GM04503 (cell line): ENCODE measurements at places on chromosomes 1 and 21.

- no peak for DNase-seq
These were observed 45.2 kb downstream of the RPS6KA1 start for GRCh38 chr1:26574719-26575251.

GRCh38 chr1:154729031-154729442, 121.1 kb upstream of the ADAR start:
- DNase-seq: peak; percentile 27

DNA sequence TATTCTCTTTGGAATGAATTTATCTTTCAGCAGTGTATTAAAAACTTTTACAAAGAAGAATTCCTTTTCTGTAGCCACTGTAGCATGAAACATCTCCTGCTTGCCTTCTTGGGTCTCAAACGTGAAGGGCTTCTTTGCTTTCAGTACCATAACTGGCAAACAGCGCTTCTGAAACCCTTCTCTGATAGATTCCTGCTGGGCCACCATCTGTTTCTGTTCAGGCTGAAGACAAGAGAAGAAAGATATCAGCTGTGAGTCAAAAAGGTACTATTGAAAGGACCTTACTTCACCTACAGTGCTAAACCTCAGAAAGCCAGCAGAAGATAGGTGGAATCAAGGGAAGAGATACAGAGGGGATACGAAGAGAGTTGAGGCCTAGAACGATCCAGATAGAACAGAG, 10.5 kb downstream of the AIM2 start:
- no peak for DNase-seq

DNA sequence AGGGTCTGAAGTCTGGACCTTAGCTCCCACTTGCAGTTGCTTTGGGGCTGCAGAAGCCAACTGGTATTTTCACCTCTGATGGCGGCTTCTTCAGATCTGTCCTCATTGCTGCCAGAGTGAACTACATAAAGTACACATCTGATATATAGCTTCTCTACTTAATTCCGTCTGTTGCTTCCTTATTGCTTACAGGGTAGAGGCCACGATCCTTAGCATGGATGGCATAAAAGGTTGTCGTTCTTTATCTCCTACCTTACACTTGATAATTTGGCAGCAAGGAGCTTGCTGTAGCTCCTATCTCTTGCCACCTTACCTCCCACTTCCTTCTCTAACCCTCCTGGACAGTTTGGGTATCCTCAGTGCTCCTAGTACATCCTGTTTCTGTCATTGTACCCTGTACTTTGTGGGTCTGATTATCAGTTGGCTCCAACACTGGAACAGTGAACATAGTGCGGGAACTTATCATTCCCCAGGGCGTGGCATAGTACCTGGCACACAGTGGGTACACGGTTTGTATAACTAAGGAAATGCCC, 30.9 kb upstream of the NBL1 start:
- DNase-seq: no peak

GRCh38 chr21:45258466-45258865, 29.2 kb downstream of the POFUT2 start:
- DNase-seq: no peak

DNA sequence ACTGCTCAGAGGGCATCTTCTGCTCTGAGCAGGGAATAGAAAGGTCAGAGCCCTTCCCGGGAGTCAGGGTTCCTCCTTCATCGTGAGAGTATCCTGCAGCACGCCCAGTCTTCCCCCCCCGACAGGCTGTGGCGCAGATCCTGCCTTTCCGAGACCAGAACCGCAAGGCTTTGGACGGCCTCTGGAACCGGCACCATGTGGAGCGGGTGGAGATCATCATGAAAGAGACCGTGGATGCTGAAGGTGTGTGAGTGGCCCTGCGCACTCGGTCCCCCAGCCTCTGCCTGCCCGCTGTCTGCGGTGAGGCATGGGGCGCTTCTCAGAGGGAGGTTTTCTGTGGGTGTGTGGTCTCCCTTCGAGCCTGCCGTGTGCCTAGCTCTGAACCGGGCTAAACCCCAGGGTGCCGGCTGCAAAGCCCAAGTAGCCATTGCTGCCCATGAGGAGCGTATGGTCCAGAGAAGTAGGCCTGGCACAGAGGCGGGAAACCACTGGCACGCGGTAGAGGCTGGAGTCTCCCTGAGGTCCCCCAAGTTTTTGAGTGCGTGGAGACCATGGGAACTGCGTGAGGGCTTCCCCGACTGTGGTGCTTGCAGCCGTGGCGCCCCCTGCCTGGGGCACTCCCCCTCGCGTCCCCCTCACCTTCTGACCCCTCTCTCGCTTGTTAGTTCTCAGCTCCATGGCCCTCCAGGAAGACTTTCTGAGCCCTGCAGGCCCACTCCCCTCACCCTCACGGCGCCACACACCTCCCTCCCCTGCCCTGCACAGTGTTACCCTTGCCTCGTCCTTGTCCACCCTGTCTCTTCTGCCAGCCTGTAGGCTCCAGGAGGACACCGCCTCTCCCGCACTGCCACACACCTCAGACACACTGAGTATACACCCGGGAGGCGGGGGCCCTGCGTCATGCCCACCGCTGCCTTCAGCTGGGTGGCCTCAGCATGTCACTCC, 12.5 kb downstream of the H6PD start:
- no peak for DNase-seq

- no peak for DNase-seq
These were observed 39.9 kb downstream of the INKA2 start for GRCh38 chr1:111699268-111699667.

DNA sequence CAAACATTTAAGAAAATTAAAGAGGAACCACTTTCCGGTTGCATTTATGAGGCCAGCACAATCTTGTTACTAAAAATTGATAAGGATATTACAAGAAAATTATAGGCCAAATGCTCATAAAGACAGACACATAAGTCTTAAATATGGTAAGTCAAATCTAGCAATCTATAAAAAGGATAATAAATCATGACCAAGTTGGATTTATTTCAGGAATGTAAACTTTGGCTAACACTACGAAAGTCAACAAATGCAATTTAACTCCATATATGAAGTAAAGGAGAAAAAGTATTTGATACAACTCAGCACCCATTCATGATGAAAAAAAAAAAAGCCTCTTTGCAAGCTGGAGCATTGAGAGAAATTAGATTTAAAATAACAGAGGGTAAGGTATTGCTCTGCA, 6.3 kb downstream of the HHAT start:
- DNase-seq: no peak

DNA sequence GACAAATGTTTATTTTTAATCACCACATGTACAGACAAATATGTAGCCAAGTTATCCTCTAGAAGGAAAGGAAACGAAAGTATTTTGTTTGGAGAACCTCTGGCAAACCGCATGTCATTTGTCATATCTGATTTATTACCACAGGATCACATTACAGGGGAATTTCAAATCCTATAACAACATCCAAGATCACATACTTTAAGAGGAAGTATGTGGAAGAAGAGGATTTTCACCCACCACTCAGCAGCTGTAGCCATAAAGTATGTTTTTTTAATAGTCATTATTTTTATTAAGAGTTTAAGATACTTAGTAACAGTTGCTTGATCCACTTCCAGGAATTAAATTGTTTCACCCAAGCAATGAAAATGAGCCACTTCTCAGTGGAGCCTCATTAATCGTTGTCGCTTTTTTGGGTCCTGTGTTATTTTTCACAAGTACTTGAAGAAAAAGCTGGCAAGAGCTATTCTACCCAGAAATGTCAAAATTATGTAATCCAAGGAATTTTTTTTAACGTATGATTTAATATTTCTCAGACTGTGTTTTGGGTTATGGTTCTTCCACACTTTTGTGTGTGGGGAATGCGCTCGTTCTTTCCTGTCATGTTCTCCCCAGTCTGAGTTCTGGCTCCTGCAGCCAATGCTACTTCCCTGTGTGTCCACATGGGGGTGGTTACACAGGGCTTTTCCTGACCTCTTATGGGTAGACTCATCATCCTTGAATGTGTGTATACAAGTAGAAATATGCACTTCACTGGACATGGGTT, 6.9 kb downstream of the SERTAD4 start:
- DNase-seq: no peak

- no peak for DNase-seq
These were observed 11.3 kb downstream of the RPAP2 start for GRCh38 chr1:92310185-92310597.

DNA sequence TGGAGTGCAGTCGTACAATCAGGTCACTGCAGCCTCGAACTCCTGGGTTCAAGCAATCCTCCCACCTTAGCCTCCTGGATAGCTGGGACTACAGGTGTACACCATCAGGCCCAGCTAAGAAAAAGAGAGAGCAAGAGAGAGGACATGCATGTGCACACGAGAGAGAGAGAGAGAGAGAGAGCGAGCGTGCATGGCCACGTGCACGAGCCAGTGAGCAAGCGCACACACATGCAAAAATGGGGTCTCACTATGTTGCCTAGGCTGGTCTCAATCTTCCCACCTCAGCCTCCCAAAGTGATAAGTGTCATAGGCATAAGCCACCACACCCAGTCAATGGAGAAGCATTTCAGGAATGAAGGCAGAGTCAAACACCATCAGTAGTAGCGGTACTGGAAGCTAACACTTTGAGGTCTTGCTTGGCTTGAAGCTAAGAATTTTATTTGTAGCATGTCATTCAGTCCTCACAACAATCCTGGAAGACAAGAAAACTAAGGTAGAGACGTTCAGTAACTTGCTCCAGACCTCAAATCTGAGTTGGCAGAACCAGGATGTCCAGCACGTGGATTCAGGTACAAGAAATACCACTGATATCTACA, 14.5 kb downstream of the GNB1 start:
- DNase-seq: no peak

- DNase-seq: no peak
These were observed 4.3 kb upstream of the STK40 start for GRCh38 chr1:36389999-36390398.

GRCh38 chr1:111656086-111657017, 36.8 kb downstream of the RAP1A start:
- no peak for DNase-seq

- no peak for DNase-seq
These were observed 12.1 kb downstream of the DYRK1A start for GRCh38 chr21:37378700-37379139.

- DNase-seq: no peak
These were observed 50.2 kb downstream of the FAM163A start for GRCh38 chr1:179793281-179793680.
